ENCODE measurements at places on chromosomes 4 and X. TPM values are rescaled to one million over a fixed set of nuclear protein-coding genes. Genes with fewer than 3 reads are reported as not detected.
A peak's percentile ranks its signal among the peaks of the same experiment; 100 is the strongest.

GRCh38 chr4:168641811-168642140 is 144.9 kb downstream of the PALLD start:
- no peak for DNase-seq

- DNase-seq: no peak
Observed at GRCh38 chr4:89834486-89835209, 2.3 kb downstream of the SNCA start.

DNA sequence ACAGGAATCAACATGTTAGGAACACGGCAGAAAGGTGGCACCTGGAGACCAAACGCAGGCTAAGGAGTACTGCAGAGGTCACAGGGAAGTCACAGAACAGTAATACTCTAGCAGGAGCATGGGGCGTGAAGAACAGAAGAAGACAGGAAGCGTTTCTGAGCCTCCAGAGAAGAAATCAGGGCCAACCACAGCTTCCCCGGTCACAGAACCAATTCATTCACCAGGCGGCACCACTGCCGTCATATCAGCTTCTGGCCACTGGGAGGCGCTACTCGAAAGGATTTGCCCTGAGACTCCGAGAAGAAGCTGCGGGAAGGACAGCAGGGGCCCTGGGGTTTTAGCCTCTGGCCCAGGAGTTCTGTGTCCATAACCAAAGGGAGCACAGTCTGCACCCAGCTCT is 78.0 kb upstream of the DRD5 start:
- DNase-seq: peak; percentile 67

GRCh38 chr4:875818-876423 is 50.0 kb upstream of the CPLX1 start:
- no peak for DNase-seq

GRCh38 chr4:93633721-93634120 is 194.8 kb upstream of the ATOH1 start:
- DNase-seq: no peak

DNA sequence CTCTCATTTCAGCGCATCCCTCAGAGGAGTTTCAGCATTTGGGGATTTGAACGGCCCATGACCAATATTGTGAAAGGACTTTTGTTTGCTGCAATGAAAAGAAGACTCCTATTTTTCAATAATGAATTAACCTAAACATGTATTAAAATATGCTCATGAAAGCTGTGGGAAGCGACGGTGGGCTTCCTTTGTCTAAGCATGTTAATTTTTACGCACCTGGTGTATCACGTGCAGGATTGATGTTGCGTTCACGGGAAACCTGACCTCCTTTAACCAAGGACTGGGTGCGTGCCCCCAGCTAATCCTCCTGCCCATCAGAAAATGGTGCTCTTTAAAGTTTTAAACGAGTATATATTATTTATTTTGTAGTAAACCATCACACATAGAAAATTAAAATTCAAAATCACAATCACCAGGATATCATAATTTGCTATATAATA is 590 bp upstream of the CCDC110 start:
- DNase-seq: no peak

DNA sequence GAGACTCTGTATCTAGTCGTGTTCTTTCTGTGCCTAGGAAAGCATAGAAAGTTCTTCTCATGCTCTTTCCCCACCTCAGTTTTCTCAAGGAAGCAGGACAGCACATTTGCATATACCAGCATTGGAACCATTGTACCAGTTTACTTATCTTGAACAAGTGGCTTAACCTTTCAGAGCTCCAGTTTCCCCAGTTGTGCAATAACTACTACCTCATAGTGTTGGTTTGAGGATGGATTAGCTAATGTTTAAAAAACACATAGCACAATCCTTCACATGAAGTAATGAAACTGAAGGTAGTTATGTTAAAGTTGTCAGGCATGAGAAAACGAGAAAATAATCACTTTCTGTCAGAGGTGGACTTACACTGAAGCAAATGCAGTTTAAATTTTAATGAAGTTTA is 92.2 kb upstream of the H2AZ1 start:
- DNase-seq: no peak

GRCh38 chr4:189083769-189084168 is 856.9 kb upstream of the FRG1 start:
- DNase-seq: no peak

DNA sequence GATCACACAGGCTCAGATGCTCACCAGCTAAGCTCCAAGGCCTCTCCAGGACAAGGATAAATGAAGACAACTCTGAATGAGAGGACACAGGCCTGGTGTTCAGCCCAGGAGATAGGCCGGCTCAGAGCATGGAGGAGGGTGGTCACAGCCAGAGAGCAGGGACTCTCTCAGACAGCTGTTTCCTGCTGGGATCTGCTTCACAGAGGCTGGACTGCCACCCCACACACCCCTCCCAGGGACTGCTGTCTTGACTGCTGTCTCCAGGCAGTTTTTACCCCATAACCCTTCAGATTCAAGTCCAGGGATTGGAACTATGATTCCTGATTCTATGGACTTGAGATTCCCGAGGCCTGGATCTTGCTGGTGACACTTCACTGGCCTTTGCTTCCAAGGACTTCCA is 89.0 kb downstream of the SMIM20 start:
- no peak for DNase-seq

- no peak for DNase-seq
Observed at GRCh38 chrX:152900937-152901445, 3.1 kb downstream of the ZNF185 start.

DNA sequence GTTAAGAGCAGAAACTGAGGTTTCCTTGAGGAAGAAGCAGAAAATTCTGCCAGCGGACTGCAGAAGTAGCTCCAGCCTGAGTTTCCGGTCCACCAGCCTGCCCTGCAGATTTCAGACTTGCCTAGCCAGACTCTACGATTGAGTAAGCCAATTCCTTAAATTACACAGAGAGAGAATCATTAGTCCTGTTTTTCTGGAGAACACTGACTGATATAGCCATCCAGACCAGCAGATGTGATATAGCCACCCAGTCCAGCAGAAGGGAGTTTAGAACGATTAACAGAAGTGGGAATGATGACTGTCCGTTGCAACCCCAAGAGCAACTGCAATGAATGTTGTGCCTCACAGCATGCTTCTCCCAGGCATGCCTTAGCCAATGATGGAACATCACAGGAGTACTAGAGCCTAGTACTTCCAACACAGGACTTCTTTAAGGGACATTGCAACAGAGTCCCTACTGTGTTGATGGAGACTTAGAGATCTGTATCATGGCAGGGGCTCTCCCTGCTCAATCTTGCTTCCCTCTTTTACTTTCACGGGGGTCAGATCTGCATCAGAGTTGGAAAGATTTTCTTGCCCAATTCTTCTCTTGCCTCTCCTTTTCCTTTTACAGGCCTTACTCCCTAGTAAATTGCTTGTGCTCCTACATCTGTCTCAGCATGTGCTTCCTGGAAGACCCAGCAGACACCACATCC is 264.6 kb upstream of the CLNK start:
- DNase-seq: no peak

- no peak for DNase-seq
Observed at GRCh38 chrX:11953615-11954014, 184.7 kb upstream of the FRMPD4 start.

DNA sequence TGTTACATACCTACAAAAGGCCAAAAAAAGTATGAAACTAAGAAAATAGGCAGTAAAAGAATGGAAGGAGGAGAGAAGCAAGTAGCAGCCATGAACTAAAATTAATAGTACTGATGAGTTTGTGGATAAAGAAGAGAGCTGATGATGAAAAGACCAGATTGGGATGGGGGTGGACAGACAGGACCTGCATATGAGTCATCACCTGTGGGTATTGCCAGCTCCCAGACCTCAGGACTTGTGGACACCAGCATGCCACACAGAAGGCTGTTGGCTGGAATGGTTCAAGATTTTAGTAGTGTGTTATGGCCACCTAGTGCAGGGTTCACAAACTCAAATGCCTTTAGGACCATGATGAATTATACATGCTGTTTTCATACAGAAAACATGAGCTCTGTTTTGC is 58.9 kb downstream of the ARX start:
- no peak for DNase-seq

GRCh38 chr4:172751550-172751949 is 417.1 kb upstream of the GALNT7 start:
- no peak for DNase-seq

DNA sequence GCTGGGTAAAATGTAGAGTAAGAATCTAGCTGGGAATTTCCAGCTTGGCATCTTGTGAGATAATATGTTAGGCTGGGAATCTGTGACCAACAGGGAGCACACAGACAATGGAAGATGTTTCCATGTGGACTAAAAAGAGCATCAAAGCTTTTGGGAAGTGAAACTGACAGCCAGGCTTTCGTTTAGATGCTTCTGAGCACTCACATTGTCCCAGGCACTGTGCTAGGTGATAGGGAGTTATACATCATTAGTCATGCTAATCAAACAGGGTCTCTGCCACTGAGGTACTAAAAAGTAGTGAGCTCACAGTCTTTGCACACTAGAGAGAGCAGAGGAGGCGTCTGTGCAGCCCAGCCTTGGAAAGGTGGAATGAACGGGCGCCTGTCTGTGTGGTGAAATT is 101.9 kb upstream of the SCOC start:
- DNase-seq: no peak

DNA sequence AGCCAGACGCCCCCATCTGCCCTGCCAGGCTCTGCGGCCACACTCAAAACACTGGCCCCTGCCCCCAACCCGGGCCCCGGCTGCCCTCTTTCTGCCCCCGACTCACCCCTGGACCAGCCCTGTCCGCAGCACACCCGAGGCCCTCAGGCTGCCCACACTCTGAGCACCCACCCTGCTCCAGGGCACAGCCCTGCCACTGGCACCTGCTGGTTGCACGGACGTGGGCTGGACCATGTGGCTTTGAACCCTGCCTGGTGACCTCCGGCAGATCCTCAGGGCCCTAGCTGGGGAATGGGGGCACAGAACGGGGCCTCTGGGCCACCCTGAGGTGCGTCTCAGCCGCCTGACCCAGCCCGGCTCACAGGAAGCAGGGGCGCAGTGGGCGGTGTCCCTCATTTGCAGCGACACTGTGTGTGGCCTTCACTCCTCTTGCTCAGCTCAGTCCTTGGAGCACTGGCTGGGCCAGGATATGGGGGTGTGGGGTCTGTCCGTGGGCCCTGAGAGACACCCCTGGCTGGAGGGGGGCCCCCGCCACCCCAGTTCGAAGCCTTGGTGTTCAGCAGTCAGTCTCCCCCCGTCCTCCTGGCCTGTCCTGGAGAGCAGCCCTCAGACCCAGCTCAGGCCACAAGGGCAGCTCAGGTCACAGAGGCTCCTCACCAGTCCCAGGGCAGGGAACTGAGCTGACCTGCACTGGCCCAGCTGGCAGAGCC is 73.2 kb downstream of the FAM53A start:
- no peak for DNase-seq

GRCh38 chrX:30735839-30736238 is 82.6 kb downstream of the GK start:
- peak; percentile 58 for DNase-seq

DNA sequence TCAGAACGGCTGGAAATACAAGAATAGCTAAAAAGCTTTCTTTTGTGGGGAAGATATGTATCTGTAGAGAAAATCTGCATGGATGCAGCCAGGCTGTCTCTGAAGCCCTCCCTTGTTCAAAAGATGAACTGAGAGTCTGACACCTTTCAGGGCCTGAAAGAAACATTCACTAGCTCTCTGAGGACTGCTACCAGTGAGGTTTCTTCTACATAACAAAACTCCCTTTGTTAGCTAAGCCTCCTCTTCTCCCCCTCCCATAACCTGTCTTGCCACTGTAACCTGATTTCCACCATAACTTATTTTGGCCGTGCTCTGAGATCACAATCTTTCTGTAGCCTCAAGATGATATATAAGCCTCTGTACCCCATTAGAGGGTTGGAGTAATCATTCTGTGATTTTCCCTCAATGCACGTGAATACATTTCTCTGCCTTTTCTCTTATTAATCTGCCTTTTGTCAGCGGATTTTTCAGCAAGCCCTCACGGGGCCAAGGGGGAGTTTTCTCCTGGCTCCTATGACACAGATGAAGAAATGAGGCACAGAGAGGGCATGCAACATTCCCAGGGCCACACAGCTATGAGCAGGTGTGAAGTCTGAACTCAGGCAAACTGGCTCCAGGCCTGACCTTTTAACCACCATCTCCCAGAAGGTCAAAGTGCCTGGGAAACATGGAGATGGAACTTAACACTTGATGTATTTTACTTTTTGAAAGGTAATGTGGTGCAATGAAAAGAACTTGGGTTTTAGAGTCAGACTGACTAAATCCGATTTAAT is 161.6 kb upstream of the PRDX4 start:
- no peak for DNase-seq

DNA sequence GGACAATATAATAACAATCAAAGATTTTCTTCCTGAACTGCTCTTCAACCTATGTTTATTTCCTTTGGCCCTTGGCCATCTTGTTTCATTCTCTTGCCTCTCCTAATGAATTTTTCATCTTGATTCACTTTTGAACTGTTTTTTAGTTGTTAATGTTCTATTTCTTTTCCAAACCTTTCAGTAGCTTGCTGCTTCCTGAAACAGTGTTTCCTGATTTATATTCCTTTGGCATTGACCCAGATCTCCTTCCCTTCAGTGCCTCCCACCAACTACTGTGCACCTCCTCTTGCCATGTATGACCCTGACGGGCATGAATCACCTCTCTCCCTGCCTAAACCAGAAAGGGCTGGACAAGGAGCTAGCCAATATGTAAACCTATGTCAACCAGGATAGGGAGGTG is 25.6 kb upstream of the SPP1 start:
- no peak for DNase-seq

DNA sequence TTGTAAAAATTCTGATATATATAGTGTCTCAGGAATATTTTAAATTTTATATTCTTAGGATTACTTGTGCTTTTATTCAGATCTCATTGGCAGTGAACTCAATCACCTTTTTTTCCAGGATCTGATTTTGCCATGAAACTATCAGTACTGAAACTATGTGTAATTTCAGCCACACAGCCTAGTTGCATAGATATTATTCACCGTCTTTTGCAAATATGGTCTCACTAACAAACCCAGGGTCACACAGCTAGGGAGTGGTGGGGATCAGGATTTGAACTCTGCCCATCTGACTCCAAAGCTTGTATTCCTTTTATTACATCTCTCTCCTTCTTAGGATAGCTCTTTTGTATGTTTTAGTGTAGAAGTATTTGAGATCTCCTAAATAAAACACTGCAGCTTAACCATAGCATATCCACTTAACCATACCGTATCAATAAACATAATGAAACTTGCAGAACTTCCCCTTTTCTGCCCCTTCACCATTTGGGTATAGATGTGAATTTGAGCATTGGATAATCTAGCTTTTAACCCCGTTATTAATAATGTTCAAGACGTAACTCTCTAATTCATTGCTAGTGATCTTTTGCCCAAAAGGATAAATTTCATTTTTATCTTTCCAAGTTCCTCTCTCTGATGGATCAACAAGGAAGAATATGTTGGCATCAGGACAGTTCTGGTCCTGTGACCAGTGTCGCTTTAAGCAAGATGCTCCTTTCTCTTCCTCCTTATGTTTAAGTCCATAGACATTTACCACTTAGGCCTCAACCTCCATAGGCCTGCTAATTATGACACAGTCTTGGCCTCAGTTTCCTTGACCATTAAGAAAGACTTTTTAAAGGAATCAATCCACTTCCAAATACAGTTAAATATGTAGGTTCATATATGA is 74.6 kb downstream of the RAPGEF2 start:
- no peak for DNase-seq

GPC3 gene
- 1.4 TPM for total RNA-seq

CRMP1 gene
- total RNA-seq: not detected

NSG1 gene
- total RNA-seq: 0.25 TPM

USP17L29 gene
- not detected for total RNA-seq

PHF8 gene
- total RNA-seq: 65.3 TPM

WWC2 gene
- total RNA-seq: 3.1 TPM

TAF7L gene
- total RNA-seq: not detected

FAM9B gene
- total RNA-seq: not detected

AVPR2 gene
- not detected for total RNA-seq
